H4 (cell line): ENCODE measurements at places on chromosomes 6 and 20. TPM values are rescaled to one million over a fixed set of nuclear protein-coding genes. Genes with fewer than 3 reads are reported as not detected.
A peak's percentile ranks its signal among the peaks of the same experiment; 100 is the strongest.

GRCh38 chr6:90124874-90125510, 171.7 kb downstream of the BACH2 start:
- DNase-seq: no peak

DNA sequence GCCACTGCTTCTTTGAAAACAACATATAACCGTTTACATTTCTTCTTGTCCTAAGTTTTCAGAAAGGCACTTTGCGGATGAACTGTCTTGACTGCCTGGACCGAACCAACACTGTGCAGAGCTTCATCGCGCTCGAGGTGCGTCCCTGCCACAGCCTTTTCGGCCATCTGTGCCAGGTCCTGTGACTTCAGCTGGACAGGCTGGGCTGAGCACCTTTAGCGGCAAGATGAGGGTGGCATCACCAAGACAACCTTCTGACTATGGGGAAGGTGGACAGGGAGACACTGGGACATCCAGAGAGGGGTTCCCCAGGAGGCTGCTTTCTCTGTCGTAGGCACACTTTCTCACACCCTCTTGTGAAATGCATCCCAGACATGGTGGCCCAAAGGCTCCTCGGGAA, 82.1 kb downstream of the SYNJ2 start:
- no peak for DNase-seq

- DNase-seq: peak; percentile 88
These were observed 279.7 kb downstream of the CDC5L start for GRCh38 chr6:44667226-44667625.

GRCh38 chr6:133097208-133097607, 143.9 kb upstream of the EYA4 start:
- no peak for DNase-seq

DNA sequence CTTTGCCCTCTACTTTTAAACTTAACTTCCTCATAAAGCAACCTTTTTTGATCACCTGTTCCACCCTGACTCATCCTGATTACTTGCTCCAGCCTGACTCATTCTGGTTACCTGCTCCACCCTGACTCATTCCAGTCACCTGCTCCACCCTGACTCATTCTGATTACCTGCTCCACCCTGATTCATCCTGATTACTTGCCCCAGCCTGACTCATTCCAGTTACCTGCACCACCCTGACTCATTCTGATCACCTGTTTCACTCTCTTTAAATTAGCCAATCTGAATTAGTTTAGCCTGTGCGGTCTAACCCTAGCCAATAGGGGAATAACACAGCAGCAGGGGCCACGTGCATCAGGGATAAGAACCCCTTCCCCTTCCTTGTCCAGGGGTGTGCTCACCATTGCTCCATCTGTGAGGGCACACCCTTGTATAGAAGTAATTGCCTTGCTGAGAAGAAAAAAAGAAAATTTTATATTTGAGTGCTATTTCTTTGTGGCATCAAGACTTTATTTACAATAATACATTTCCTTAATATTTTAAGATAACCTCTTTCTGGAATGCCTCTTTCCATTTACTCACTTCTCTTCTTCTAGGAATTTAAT, 17.9 kb downstream of the HLA-G start:
- peak; percentile 12 for DNase-seq

- no peak for DNase-seq
These were observed 143.4 kb upstream of the EXOC2 start for GRCh38 chr6:836276-836853.

DNA sequence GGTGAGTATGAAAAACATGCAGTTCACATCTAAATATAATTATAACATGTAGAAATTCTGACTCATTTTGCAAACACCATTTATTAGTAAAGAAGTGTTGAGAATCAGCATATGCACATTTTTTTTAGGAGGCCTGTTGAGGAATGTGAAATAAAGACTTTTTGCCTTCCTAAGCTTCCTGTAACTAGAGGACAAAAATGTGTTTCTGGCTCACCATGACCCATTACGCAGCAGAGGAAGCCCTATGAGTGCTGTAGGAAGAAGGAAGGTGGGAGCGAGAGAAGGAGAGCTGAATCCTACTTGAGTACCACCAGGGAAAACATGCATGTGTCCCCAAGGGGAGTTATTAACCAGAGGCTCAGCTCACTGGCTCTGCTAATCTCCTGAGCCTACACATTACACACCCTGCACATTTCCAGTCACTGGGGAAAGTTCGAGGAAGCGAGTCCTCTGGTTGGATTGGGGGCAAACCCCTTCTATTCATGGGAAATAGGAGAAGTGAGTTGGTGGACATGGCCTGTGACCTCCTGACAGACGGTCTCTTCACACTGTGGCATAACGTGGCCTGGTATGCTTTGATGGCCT, 540.5 kb upstream of the JAG1 start:
- DNase-seq: no peak

DNA sequence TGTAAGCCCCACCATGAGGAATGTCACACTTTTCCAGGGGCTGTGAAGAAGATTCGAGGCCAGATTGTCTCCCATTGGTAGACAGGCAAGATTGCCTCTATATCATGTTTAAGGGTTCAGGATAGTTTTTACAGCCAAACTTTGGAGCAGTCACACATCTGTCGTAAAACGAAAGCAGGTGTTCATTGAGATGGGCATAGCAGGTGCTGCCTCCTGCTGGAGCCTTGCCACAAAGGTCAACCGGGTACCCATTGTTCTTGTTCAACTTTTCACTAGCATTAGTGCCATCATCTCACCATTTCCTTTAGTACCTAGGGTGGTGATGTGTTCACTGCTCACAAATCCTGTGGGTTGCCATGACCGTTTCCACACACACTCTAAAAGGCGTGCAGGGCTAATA, 198.3 kb downstream of the HTR1B start:
- DNase-seq: no peak

DNA sequence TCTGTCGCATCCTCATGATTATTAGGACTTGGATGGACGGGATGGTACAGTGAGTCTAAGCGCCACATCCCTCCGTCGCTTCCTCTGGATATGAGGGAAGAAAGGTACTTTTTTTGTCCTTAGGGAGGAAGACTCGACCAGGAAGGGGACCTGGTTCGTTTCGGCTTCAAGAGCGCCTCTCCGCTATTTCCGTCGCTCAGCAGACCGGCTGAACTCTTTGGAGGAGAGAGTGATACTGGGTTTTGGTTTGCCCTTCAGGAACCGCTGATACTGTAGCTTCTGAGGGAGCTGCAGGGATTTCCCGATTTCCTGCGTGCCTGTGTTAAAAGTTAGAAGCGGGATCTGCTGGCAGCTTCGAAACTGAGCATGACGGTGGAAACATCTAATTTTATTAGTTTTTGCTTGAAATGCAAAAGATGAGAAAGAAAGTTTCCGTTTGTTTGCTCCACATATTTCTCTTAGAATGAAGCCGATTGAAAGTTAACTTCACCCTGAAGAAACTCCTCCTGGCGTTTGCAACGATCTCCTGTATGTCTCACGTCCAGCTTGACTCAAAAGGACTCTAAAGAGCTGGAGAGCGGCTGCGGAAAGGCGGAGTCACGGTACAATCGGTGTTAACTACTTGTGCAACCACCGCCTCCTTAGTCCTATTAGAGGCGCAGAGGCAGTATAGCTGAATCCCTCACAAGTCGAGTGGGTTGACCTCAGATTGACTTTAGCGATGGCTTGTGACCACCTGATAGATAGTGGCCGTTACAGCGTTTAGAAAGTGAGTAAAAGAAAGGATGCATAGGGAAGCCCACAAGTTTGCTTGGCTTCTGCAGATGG, 129.4 kb downstream of the TRIM27 start:
- DNase-seq: peak; percentile 60

DNA sequence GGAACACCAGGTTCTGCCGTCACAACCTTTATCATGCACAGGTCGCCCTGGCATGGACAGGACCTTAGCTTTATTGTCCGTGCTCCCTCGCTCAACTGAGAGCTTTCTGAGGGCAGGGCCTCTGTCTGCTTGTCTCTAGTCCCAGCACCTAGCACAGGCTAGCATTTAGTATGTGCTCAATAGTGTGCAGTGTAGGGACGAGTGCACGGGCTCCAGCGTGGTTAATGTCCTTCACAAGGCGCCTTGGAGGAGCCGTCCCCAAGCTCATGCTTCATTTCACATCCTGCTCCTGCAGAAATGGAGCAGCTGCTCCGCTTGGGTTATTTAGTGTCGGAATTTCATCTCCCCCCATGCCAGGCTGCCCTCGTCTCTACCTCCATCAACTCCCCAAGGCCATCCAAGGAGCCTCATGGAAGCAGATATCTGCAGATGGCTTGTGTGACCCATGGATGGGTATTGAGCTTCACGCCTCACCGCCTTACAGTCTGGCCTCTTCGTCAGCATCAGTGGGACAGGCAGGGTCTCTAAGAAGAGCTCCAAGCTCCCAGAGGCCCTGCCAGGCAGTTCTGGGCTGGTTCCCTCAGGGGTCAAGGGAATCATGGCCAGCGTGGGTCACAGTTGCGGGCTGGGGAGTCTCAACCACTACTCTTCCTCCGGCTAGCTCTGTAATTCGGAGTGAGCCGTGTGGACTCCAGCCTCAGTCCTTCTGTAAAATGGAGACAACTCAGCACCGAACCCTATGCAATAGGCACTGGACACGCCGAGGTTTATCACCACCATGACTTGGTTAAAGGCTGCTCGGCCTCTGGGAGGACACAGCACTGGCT, 60.8 kb upstream of the APCDD1L start:
- DNase-seq: no peak

DNA sequence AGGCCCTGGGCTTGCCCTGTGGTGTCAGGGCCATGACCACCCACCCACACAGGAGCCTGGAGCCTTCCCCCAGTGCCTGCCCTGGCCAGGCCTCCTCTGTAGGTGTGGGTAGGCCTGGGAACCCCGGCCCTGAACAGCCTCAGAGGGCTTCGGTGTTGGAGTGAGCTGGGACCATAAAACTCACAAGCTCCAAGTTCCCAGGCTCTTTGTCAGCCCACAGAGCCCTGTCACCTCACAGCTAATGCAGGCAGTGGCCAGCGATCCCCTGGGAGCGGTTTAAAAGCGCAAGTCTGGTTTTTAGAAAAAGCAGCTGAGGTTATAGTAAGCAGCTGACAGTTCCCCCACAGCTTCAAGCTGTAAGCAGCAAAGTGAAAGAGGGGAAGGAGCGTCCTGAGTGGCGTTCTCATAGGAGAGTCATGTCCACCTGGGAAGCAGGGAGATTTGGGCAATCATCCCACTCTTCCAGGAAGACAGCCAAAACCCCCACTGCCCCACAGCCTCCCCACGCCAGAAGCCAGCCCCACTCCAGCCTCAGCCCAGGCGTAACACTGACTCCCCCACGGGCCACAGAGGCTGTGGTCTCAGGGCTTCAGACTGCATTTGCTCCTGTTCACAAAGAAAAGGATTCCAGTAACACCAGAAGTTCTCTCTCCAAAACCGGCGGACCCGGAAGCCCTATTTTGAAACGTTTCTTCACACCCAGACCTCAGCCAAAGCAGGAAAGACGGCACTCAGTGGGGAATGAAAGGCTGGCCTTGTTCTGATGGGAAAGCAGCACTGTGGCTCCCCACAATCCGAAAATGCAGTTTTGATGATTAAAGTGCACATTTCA, 34.3 kb upstream of the FOXC1 start:
- no peak for DNase-seq

- DNase-seq: no peak
These were observed 158.2 kb upstream of the IMPG1 start for GRCh38 chr6:76230711-76231110.

DNA sequence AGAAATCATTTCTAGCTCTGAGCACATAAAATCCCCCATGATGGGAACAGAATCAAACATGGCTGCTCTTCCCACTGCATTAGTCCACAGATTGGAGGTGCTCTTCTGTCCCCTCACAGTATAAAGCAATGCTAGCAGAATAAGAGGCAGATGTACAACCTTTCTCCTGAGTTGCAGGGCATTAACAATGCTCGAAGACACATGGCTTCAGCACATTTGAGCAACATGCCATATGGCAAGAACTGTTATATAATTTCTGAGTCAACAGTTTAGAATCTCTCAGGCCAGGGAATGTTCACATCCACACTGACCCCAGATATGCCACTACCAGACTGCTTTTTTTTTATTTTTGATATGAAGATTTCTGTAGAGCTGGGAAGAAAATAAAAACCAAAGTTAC, 119.6 kb downstream of the KIF13A start:
- peak; percentile 68 for DNase-seq

DNA sequence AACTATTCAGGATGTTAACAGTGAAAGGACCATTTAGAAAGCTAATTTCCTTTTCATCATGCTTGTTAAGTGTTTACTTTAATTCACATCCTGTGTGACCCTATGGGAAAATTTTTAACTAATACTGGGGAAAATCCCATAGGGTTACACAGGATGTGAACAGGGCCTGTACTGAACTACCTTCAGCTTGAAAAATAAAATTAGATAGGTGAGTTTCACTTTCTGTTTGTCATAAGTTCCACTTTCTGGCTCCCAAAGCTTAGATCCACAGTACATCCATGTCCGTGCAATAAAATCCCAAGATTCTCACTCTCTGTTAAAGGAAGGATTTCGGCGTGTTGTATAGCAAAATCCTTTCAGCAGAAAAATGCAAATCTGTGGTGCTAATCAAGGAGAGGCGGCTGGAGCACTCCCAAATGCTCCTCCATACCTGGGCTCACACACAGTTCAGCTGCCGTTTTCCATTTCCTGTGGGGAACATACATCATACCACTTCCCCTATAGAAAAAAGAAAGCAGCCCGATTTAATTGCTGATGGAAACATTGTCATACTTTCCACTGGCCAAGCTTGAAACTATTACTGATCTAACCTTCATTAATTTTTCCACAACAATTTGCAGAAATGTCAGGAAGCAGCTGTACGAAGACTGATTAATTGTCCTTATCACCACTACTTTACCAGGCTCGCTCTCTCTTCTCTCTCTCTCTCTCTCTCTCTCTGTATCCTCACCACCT, 125.2 kb downstream of the HIVEP2 start:
- peak; percentile 28 for DNase-seq

DNA sequence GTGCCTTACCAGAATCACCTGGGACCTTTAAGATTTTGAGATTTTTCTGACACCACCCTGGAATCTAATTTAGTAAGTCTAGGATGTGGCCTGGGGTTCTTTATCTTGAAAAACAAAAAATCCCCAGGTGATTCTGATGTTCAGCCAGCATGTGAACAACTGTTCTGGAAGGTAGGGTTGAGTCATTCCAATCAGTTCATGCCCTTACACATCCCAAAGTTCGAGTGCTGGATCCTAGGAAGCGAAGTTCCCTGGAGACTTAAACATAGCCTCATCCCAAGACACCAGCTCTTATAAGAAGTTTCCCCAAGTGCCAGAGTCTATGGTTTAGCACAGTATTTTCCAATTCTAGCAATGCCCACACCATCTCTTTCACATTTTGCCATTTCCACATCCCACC, 6.3 kb upstream of the TSHZ2 start:
- no peak for DNase-seq

- no peak for DNase-seq
These were observed 88.3 kb downstream of the SLX4IP start for GRCh38 chr20:10523443-10523842.

Gene IYD
- not detected in 2 replicates for total RNA-seq

Gene FOXP4
- 2.7 and 3.1 TPM in 2 replicates for total RNA-seq

Gene LRRC73
- total RNA-seq: 1.0 and 1.8 TPM in 2 replicates

Gene HDGFL1
- not detected in 2 replicates for total RNA-seq

Gene STMND1
- not detected in 2 replicates for total RNA-seq

Gene TTBK1
- total RNA-seq: not detected in 2 replicates

Gene SPDEF
- 0.29 TPM in 1 of 2 replicates, not detected in the other for total RNA-seq

Gene HLA-DOB
- not detected in 2 replicates for total RNA-seq

Gene PI16
- not detected in 2 replicates for total RNA-seq

Gene SLC32A1
- not detected in 2 replicates for total RNA-seq
